Psoas muscle (tissue), 8 donors: ENCODE measurements at places on chromosomes 5 and 9. TPM values are rescaled to one million over a fixed set of nuclear protein-coding genes. Genes with fewer than 3 reads are reported as not detected.

DNA sequence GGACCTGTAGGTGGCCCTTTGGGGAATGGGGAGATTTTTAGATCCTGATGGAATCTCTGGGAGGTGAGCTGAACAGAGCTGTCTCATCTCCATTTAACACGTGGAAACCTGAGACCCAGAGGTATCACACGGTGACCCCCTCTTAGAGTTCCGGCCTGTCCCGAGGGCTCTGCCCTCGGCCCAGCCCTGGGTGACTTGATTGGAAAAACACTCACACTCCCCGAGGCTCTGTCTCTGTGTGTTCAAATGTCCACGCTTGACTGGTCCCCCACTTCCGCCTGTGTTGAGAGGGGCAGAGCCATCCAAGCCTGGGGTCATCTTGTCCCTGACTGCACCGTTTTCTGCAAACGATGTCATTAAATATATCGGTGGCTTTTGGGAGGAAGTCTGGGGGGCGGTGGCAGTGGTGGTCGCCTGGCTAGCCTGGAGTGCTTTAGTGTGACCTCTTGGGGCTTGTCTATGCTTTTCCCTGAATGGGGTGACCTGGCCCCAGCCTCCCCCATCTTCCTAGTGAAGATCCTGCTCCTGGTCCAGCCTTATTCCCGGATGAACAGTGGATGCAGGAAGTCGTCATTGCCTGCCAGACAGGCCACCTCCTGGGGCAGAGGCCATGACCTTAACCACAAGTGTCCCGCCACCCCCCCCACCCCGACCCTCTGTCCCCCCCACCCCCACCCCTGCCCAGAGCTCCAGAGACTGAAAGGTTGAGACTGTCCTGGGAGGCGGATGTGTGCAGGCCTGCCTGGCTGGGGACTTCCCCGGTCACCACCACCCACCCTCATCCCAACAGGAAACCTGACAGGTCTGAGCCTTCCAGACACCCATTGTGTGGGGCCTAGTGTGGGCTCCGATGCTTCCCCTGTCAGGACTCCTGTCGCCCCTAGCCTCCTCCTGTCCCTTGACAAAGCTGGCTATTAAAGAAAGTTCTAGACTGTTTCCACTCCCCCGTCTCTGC, 5.3 kb upstream of the DAB2IP start:
- H3K4me1 ChIP-seq = peaks cover 28% of the 10 kb centered on the region
- no peaks in the 10 kb centered on the region for H3K27me3 ChIP-seq
- no peak overlapping the region for H3K4me3 ChIP-seq
- peak overlapping the region; percentile 61 for H3K27ac ChIP-seq
- no peaks in the 10 kb centered on the region for H3K36me3 ChIP-seq

- no peak overlapping the region for H3K4me3 ChIP-seq
- peak overlapping the region; percentile 2 for H3K27ac ChIP-seq
- no peaks in the 10 kb centered on the region for H3K36me3 ChIP-seq
- no peak for DNase-seq
- H3K4me1 ChIP-seq = peaks cover 52% of the 10 kb centered on the region
- H3K27me3 ChIP-seq = no peaks in the 10 kb centered on the region
Measured at GRCh38 chr5:150529555-150529954, 21.6 kb downstream of the NDST1 start.

- DNase-seq = no peak
- H3K36me3 ChIP-seq = no peaks in the 10 kb centered on the region
- peaks cover 3% of the 10 kb centered on the region for H3K27me3 ChIP-seq
- no peak overlapping the region for H3K27ac ChIP-seq
Measured at GRCh38 chr9:98327249-98327561, 71.8 kb upstream of the TBC1D2 start.

DNA sequence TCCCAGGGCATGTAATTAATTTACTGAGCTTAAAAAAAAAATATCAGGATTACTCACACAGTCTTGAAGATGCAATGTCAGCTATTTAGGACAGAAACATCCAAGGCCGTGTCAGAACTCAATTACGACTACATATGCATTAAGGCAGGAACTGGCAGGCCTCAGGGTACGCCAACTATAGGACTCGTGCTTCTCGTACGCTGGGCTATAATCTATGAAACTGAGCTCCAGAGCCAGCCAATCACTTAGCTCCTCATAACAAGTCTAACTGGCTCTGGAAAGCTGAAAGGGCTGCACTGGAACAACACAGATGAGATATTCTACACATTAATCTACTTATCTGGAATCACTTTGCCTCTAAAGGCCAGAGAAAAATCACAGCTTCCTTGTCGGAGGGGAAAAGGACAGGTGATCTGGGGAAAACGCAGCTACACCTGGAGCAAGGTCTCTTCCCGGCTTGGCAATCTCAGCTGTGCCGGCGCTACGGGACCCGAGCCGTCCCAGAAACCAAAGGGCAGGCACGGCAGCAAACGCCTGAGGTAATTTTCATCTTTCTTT, 212.0 kb downstream of the DEPDC1B start:
- H3K27ac ChIP-seq = no peak overlapping the region
- H3K4me3 ChIP-seq = no peak overlapping the region
- no peaks in the 10 kb centered on the region for H3K27me3 ChIP-seq
- no peaks in the 10 kb centered on the region for H3K4me1 ChIP-seq

Gene HAVCR2
- polyA plus RNA-seq = 0.90 TPM
